ENCODE measurements at places on chromosomes 7 and 10.

- DNase-seq = no peak
These were observed 36.0 kb upstream of the CUX1 start for GRCh38 chr7:101781439-101781838.

- no peak for DNase-seq
These were observed 722.1 kb upstream of the CELF2 start for GRCh38 chr10:10295537-10295936.

- DNase-seq = no peak
These were observed 24.5 kb downstream of the GPR22 start for GRCh38 chr7:107494315-107494751.

DNA sequence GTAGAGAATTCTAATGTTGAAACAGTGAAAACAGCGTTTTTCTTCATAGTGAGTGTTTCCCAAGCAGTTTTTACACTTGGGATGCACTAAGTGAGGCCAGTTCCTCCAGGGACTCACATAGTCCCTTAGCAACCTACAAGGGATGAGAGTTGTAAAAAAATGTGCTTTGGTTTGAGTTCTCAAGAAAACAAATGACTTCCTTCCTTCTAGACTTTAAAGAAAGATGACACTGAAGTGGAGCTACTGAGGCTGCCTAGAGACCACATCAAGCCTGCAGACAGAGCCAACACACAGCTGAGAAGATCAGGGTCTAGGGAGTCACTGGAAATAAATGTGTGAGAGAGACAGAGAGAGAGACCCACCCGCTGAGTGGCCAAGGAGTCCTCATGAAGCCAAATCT is 264.4 kb downstream of the TNS3 start:
- no peak for DNase-seq

DNA sequence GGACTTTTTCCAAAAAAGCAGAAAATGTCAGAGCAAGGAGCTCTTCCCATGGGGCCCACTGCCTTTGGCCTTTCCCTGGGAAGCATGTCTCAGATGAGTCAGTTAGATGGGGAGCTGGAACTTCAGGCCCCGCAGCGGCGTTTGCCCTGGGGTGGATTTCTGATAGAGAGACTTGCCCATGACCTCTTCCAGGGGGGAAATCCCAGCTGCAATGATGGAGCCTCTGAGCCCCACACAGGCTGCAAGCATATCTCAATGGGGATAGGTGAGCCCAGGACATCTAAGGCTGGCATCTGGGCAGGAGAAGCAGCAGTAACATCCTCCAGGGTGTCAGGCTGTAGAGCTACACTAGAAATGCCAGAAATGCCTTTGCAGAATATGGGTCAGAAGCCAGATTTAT is 269.2 kb upstream of the TCERG1L start:
- no peak for DNase-seq

DNA sequence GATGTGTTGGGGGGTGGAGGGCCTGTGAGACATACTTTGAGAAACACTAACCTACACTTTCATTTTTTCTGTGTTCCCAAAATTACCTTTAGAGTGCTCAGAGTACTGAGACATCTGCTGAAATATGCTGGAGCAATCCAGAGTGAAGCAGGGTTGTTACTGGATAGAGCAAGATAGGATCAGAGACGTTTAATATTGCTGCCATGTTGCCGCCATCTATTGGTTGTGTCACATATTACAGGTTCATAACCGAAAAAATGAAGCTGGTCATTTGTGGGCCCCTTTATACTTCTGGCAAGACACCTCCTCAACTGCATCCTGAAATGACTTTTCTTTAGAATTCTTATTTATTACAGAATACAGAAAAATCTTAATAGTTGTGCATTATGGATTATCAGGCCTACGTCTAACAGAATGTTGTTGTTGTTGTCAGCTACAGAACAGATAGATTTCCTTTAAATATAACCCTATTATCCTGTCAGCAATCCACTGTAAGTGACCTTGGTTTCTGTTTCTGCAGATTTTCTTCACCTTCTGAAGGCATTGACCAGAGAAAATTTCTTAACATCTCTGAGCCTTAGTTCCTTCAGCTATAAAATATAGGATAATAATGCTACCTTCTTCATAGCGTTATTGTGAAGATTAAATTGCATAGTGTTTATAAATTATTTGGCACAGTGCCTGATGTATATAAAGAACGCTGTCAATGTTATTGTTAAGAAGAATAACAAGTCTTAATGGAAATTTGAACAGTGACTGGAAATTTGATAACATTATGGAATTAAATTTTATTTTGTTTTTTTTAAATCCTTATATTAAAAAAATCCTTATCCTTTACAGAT is 16.2 kb upstream of the DLD start:
- DNase-seq = peak; percentile 57

DNA sequence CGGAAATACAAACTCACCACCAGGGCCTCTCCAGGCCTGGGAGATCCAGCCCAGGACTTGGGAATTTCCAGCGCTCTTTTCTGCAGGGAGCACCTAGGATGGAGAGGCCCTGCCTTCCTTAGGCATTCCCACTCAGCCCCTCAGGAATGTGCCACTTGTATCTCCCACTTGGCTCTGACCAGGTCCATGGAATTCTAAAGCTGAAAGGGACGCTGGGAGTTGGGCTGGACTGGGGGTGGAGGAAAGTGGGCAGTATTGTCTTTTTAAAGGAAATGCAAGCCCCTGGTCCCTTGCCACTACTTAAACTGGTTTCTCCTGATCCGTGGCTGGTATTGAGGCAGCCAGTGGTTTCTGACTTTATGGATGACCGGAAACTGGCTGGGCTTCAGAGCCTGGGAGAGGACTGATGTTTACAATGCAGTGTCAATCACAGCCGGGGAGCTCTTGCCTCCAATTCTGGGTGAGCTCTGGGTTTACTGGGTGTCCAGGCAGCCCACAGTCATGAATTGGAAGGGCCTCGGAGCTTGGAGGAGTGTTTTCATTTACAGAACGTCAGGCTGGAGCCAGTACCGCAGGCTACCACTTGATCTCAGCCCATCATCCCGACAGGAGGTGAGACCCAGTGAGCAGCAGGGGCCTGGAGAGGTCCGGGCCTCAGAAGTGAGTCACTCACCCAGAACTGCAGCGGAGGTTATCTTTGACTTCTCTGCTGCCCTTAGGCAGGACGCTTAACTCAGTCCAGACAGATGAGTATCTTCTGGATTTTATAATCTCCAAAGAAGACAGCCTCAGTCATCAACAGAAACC is 27.3 kb downstream of the AGAP3 start:
- DNase-seq = peak; percentile 79

GRCh38 chr7:119802147-119802546 is 470.8 kb upstream of the KCND2 start:
- no peak for DNase-seq

GRCh38 chr10:112585960-112586359 is 138.9 kb downstream of the VTI1A start:
- no peak for DNase-seq

- no peak for DNase-seq
These were observed 191.8 kb upstream of the CDCA7L start for GRCh38 chr7:22137466-22137865.

DNA sequence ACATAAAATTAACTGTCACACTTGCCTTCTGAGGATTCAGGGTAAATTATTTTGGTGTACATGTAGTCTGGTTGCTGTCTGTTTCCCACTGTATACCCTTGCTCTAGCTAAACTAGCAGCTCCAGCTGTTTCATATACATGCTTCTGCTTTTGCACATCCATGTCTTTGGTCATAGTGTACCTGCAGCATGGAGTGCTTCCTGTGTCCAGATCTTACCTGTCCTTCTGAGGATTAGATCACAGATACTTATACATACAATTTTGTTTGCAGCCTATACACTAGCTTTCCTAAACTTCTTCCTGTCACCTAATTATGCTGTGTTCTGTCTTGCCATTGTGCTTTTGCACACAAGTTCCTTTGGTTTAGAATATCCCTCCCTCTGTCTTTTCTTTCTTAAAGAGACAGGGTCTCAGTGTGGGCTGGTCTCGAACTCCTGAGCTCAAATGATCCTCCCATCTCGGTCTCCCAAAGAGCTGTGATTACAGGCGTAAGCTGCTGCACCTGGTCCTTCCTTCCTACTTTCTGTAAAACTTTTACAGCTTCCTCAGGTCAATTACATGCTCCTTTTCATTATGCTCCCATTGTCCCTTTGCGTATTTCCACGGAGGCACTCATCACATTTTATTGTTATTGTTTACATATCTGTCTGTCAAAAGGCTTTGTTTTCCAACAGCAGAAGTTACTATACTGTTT is 33.8 kb downstream of the TPST1 start:
- DNase-seq = no peak
